PC-3 (cell line): ENCODE measurements at places on chromosomes 1 and 21. TPM values are rescaled to one million over a fixed set of nuclear protein-coding genes. Genes with fewer than 3 reads are reported as not detected.

GRCh38 chr1:234302354-234302962 is 70.8 kb upstream of the COA6 start:
- DNase-seq = no peak
- H3K36me3 ChIP-seq = no peaks in the 10 kb centered on the region
- H3K27ac ChIP-seq = no peak overlapping the region

DNA sequence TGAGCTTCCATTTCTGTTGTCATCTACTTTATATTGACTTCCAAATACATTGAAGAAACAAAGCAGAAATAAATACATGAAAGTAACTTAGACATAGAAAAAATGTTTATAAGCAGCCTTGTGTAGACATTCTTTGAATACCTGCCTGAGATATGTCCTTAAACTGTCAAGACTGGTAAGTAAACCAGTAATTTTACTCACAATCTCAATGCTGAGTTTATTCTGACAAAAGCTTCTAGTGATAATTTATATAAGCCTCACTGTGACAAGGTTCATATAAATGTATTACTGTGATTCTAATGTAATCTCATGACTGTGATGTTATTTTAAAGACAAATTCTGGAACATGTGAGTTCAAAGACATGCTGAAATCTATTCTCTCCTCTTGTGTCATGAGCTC is 516.7 kb upstream of the B3GALT2 start:
- no peak for DNase-seq
- no peak overlapping the region for H3K4me3 ChIP-seq
- no peak overlapping the region for H3K27ac ChIP-seq
- H3K36me3 ChIP-seq = no peaks in the 10 kb centered on the region
- H3K4me1 ChIP-seq = peaks cover 27% of the 10 kb centered on the region
- no peaks in the 10 kb centered on the region for H3K27me3 ChIP-seq

DNA sequence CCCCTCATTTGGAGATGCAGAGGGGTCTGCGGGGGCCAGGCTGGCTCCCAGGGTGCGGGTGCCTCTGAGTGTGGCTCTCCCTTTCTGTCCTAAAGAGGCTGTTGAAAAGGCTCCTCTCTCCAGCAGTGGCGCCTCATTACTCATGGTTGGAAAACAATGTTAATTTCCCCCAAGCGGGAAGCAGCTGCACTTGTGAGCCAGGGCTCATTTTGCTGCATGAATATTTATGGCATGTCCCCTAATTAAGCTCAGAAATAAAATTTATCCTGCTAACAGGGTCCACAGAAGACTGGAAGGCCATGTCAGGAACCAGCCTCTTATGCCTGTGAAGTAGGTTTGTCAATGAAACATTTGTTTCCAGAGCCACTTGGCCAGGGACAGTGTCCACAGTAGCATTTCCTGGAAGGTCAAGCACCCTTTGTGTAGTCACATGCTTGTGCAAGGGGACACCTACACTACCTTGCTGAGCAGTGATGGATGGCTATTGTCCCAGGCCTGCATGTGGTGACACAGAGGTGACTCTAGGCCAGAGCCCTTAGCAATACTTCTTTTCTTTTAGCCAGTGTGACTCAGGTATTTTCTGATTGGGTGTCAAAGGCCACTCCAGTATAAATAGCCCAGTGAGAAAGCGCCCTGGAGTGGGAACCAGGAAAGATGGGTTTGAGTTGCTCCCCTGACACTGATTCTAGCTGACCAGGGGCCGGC is 259.0 kb downstream of the FOXD2 start:
- H3K36me3 ChIP-seq = no peaks in the 10 kb centered on the region
- H3K4me1 ChIP-seq = no peaks in the 10 kb centered on the region; the same call in 1 of the 2 replicates
- no peak overlapping the region for H3K4me3 ChIP-seq
- H3K27me3 ChIP-seq = no peaks in the 10 kb centered on the region; the same call in 1 of the 2 replicates
- peak; percentile 17 for DNase-seq

DNA sequence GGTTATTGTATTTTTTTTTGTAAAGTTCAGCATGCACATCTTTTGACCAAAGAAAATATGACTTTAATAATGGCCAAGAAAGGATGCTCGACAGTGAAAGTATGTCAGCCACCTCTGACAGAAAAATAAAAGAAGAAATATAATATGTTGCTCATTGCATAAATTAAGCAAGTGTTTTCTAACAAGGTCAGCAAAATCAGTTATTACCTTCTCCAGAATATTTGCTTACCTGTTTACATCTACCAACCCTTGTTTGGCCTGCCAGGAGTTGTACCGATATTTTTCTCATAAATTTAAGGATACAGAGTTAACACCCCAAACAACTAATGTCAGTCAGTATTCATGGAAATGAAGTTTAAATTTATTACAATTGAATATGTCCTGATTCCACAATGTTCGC is 685.4 kb downstream of the PLA2G4A start:
- peaks cover 27% of the 10 kb centered on the region for H3K4me1 ChIP-seq
- no peak overlapping the region for H3K4me3 ChIP-seq
- no peak for DNase-seq
- H3K36me3 ChIP-seq = no peaks in the 10 kb centered on the region

- no peaks in the 10 kb centered on the region for H3K36me3 ChIP-seq
- H3K27me3 ChIP-seq = no peaks in the 10 kb centered on the region
- no peak for DNase-seq
Observed at GRCh38 chr1:178495741-178496409, 889 bp downstream of the CLEC20A start.

- no peak for DNase-seq
- peaks cover 7% of the 10 kb centered on the region; the same call in 1 of the 2 replicates for H3K4me1 ChIP-seq
- H3K27me3 ChIP-seq = no peaks in the 10 kb centered on the region
- H3K36me3 ChIP-seq = peaks cover 16% of the 10 kb centered on the region
- H3K4me3 ChIP-seq = no peak overlapping the region
- no peak overlapping the region for H3K27ac ChIP-seq
Observed at GRCh38 chr1:27789540-27790041, 16.6 kb downstream of the STX12 start.

DNA sequence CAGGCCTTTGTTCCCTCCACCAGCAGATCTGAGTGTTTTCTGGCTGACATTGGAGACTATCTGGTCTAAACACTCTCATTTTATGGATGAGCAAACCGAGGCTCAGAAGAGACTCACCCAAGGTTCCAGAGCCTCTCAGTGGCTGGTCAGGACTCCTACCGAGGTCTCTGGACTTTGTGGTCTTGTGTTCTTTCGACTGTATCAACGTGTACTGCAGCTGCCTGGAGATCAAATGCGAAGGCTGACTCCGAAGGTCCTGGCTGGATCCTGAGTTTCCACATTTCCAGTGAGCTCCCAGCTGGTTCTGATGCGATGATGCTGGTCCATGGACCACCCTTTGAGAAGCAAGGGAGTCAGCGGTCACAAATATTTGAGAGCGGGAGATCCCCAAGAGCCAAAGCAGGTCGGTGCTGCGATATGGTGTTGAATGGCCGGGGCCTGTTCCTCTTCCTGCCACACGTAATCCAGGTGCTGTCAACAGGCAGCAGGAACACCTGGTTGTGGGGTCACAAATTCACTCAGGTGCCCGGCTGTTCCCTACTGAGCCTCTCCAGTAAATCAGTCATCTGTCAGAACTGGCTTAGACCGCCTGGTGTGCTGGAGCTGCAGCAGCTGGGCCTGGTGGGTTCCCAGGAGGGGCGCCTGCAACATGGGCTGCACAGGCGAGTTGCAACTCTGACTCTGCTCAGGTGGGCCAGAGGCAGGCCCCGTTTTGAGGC is 94.8 kb upstream of the USP24 start:
- no peak for DNase-seq
- no peaks in the 10 kb centered on the region for H3K27me3 ChIP-seq
- peak overlapping the region; percentile 51 for H3K27ac ChIP-seq

GRCh38 chr1:65165269-65165993 is 17.4 kb downstream of the AK4 start:
- no peaks in the 10 kb centered on the region for H3K27me3 ChIP-seq
- no peak overlapping the region for H3K4me3 ChIP-seq
- H3K27ac ChIP-seq = no peak overlapping the region
- peaks cover 8% of the 10 kb centered on the region; the same call in 1 of the 2 replicates for H3K4me1 ChIP-seq

- no peak for DNase-seq
- H3K27me3 ChIP-seq = no peaks in the 10 kb centered on the region
- H3K36me3 ChIP-seq = no peaks in the 10 kb centered on the region
- H3K27ac ChIP-seq = no peak overlapping the region
- H3K4me1 ChIP-seq = no peaks in the 10 kb centered on the region
- no peak overlapping the region for H3K4me3 ChIP-seq
Observed at GRCh38 chr1:36080801-36081200, 3.1 kb upstream of the TEKT2 start.

- H3K36me3 ChIP-seq = no peaks in the 10 kb centered on the region
- DNase-seq = no peak
- H3K27me3 ChIP-seq = no peaks in the 10 kb centered on the region
- no peak overlapping the region for H3K27ac ChIP-seq
- no peak overlapping the region for H3K4me3 ChIP-seq
Observed at GRCh38 chr1:195173753-195174152, 1434.5 kb downstream of the KCNT2 start.

- no peaks in the 10 kb centered on the region for H3K36me3 ChIP-seq
- no peaks in the 10 kb centered on the region for H3K27me3 ChIP-seq
- no peak for DNase-seq
- no peak overlapping the region for H3K4me3 ChIP-seq
Observed at GRCh38 chr1:210663730-210664573, 335.2 kb downstream of the HHAT start.

DNA sequence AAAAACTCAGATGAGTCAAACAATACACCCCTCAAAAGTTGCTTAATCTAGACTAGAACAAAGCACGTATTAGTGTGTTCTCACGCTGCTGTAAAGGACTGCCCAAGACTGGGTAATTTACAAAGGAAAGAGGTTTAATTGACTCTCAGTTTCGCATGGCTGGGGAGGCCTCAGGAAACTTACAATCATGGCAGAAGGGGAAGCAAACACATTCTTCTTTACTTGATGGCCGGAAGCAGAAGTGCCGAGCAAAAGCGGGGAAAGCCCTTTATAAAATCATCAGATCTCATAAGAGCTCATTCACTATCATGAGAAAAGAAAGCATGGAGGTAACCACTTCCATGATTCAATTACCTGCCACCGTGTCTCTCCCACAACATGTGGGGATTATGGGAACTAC is 10.1 kb downstream of the JAM2 start:
- no peaks in the 10 kb centered on the region for H3K36me3 ChIP-seq
- H3K4me1 ChIP-seq = no peaks in the 10 kb centered on the region
- no peak overlapping the region for H3K27ac ChIP-seq
- DNase-seq = no peak
- no peaks in the 10 kb centered on the region for H3K27me3 ChIP-seq

GRCh38 chr1:221334062-221334461 is 407.8 kb downstream of the DUSP10 start:
- H3K27me3 ChIP-seq = no peaks in the 10 kb centered on the region
- no peak overlapping the region for H3K27ac ChIP-seq
- no peaks in the 10 kb centered on the region for H3K36me3 ChIP-seq
- no peak overlapping the region for H3K4me3 ChIP-seq
- DNase-seq = no peak

DNA sequence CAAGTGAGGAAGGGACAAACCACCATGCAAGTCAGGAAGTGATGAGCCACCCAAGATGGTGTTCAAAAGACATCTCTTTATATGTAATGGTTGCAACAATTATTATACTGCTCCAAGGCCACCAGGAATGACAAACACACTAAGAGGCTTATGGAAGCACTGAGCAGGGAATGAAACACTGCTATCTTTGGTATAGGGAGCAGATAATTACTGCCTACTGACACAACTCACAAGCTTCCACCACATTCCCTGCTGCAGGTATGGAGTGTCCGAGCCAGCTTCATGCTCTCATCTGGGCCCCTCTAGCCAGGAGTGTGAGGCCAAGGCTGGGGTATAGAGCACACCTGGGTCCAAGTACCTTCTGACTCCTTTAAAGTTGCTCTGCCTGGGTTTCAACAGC is 371.4 kb downstream of the HHAT start:
- H3K4me3 ChIP-seq = no peak overlapping the region
- no peaks in the 10 kb centered on the region for H3K36me3 ChIP-seq
- peaks cover 29% of the 10 kb centered on the region for H3K27me3 ChIP-seq
- DNase-seq = no peak
- no peaks in the 10 kb centered on the region for H3K4me1 ChIP-seq

- DNase-seq = no peak
- H3K36me3 ChIP-seq = peaks cover 47% of the 10 kb centered on the region
- H3K4me1 ChIP-seq = peaks cover 46% of the 10 kb centered on the region
- no peak overlapping the region for H3K4me3 ChIP-seq
- H3K27me3 ChIP-seq = no peaks in the 10 kb centered on the region
Observed at GRCh38 chr1:183231545-183231944, 45.5 kb downstream of the LAMC2 start.

Gene APOBEC4
- not detected in 2 replicates for total RNA-seq

Gene SEMA4A
- total RNA-seq = 5.8 and 13.1 TPM in 2 replicates

Gene SLC35F3
- total RNA-seq = 17.7 and 19.3 TPM in 2 replicates

Gene C1orf56
- 2.8 and 3.8 TPM in 2 replicates for total RNA-seq

Gene CFAP141
- total RNA-seq = not detected in 2 replicates

Gene GBP6
- 0.17 and 0.40 TPM in 2 replicates for total RNA-seq
